ENCODE measurements at places on chromosomes 2 and 18.
A peak's percentile ranks its signal among the peaks of the same experiment; 100 is the strongest.

DNA sequence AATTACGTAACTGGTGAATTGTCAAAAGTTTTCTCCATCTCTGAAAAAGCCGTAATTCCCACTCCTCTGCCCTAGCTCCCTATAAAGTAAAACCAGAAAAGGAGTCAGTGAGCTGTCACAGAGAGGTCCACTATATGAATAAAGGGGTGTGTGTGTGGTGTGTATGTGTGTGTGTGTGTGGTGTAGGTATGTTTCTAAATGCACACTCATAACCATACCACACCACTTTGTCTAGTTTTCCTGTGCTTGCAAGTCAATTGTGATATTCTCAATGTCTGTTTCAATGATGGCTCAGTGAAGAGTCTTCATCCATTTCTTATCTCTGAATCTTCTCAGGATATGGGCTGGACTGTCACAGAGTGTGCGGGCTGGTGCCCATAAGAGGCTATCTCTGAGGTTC lies 54.8 kb upstream of the CCDC68 start:
- no peak for DNase-seq

DNA sequence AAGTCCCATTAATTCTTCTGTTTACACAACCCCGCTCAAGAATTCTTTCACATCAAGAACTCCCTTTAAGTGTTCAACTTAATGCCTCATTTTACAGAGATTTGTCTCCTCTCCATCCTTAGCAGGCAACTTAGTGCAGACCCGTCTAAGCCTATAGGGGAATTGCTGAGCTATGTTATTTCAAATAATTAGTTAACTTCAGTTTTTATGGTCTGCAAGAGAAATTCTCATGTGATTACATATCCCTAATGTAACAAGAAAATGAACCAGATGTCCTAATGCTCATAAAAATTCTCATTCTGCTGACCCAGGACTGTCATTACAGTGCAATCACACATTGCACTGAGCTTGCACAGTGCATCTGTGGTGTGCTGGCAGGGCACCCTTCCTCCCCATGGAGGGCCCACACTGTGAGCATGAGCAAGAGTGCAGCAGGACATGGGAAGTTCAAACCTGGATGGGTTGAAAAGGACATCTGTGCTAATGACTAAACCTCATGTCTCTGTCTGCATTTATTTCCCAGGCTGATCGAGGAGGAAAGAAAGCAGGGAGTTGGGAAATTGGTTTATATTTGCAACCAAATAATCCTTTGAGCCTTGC lies 97.1 kb downstream of the COL5A2 start:
- no peak for DNase-seq

DNA sequence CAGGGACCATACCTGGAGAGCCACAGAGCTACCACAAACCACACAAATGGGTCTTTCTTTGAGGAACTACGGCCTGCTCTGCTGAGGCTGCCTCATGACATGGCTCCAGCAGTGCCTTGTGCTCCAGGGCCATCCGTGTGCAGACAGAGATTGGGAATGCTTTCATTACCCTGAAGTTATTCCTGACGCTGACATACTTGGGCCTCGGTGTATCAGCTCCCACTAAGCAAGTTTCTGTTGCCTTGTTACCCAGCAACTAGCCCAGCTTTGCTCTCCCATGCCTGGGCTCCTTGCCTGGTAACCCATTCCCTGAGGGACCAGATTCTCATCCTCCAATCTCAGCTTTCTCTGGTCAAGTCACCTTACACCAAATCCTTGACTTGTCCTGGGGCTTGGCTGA lies 80.3 kb upstream of the FZD7 start:
- DNase-seq: no peak

GRCh38 chr2:1606421-1607235 lies 137.7 kb downstream of the PXDN start:
- DNase-seq: no peak

DNA sequence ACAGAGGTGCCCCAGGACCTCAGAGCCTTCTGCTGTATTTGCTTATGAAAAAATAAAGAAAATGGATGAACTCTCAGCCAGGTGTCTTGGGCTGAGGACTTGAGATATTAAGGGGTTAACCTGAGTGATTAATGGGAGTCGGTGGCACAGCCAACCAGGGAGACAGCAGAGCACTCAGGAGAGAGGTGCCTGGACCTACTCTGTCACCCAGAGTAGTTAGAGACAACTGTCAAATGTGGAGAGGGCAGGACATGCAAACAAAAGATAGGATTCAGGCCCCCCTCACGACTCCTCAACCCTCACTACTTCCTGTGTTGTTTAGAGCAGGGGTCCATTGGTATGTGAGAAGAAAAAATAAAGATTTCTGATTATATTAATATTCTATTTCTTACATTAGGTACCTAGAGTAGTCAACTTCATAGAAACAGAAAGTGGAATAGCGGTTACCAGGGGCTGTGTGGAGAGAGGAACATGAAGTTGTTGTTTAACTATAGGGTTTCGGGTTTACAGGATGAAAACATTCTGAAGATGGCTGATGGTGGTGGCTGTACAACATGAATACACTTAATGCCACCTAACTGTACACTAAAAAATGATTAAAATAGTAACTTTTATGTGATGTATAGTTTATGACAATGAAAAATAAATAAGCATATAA lies 28.6 kb upstream of the CETN1 start:
- no peak for DNase-seq

GRCh38 chr2:73939419-73939818 lies 12.7 kb downstream of the DGUOK start:
- DNase-seq: no peak

- DNase-seq: no peak
Measured at GRCh38 chr2:227765788-227766372, 20.2 kb downstream of the SCYGR8 start.

GRCh38 chr18:26460449-26461091 lies 87.8 kb downstream of the KCTD1 start:
- no peak for DNase-seq

GRCh38 chr18:23340661-23341060 lies 112.4 kb upstream of the RIOK3 start:
- DNase-seq: no peak

GRCh38 chr2:105917688-105918087 lies 173.0 kb downstream of the NCK2 start:
- no peak for DNase-seq

GRCh38 chr2:49840428-49840975 lies 686.2 kb upstream of the FSHR start:
- no peak for DNase-seq

- DNase-seq: no peak
Measured at GRCh38 chr18:42047721-42048120, 92.7 kb downstream of the PIK3C3 start.

GRCh38 chr2:207706936-207707860 lies 4.2 kb upstream of the CCNYL1 start:
- no peak for DNase-seq

GRCh38 chr2:207469943-207470729 lies 59.6 kb upstream of the CREB1 start:
- no peak for DNase-seq

- DNase-seq: no peak
Measured at GRCh38 chr18:41624460-41624859, 330.6 kb upstream of the PIK3C3 start.

DNA sequence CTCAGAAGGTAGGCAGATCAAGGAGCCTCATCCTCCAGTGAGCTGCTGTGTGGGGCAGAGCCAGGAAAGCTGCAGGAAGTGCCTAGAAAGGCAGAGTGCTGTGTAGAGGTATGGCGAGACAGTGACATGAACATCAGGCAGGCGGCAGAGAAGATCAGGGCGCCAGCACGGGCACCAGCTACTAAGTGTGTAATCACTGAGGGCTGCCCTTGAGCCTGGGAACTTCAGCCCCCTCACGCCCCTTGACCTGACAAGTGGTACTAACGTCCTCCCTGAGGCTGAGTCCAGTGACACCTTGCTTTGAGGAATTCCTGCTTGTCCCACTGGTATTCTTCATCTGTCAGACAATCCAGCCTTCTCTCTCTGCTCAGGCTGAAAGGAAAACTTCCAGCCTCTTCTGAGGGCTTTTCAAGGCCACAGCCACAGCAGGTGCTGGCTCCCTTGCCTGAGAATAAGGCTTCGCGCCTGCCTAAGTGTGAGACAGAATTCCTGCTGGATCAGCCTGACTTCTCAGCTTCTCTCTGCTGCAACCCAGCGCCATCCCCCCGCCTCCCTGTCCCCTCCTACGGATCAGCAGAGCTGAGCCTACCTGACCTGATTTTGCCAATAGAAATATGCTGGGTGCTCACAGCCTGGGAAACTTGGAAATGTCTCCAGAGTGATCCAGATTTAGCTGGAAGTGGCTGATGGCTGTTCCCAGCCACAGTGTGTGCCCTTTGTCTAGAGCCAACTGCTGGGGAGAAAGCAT lies 148.0 kb downstream of the SMAD7 start:
- peak; percentile 40 for DNase-seq

DNA sequence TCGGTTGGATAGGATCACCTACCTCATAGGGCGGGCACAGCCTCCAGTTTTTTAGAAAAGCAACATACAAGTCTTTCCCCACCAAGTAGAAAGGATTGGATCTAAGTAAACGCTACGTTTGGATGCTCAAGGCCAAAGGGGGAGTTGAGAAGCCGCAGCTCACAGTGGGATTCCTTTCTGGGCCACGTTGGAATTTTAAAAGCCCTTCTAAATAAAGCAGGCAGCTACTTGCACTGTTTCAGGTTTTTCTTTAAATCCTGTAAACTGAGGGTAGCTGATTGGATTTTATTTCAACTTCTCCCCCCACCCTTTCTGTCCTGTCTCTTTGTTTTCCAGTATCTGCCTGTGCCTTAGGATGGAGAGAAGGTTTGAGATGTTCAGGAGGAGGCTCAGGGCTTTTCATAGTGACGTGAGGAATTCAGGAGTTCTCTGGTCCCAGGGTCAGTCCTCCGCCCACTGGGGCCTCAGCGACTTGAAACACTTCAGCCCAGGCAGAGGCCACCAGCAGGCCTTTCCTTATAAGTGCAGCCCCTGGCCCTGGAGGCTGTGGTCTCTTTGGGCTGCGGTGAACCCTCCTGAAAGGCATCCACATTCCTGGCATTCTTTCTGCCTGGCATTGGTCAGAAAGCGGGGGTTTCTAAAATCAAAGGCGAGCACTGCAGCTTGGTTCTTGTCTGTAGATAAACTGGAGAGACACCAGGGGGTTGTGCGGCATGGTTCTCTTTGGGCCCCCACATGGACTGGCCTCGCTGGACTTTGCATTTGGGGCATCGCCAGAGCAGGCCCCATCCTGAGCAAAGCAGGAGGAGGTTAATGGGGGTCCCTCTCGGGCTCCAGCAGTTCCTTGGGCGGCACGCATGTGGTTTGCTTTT lies 44.5 kb downstream of the SH3BP4 start:
- DNase-seq: no peak

- DNase-seq: no peak
Measured at GRCh38 chr18:23529604-23530003, 26.3 kb downstream of the RMC1 start.

GRCh38 chr2:6679471-6679870 lies 186.2 kb downstream of the CMPK2 start:
- no peak for DNase-seq

DNA sequence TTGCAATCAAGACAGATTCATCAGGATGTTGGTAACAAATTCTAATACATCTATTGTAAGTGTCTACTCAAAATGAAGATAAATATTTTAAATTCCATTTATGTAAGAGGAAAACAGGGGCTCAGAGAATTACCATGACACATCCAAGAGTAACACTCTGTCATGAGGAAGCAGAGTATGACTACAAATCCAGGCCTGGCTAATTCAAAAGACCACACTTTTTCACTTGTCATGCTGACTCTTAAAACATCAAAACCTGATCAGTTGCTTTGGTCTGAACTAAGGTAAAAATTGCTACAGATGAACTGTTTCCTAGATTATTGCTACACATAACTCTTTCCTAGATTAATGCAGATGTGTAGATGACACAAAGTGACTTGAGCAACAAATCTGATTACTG lies 880.6 kb downstream of the TSN start:
- DNase-seq: no peak

DNA sequence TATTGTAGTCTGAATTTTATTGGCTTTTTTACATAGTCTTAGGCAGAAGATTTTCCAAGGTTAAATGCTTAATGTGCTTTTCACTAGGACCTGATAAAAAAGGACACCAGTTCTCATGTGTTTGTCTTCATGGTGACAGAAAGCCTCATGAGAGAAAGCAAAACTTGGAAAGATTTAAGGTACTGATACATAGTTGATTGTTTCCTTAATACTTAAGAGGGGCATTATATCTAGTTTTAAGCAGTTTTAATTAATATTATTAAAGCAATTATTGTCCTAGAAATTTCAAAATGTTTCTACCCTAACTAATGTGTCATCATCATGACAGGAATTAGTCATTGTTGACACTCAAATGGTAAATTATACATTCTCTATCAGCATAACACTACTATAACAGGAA lies 35.3 kb downstream of the DDX1 start:
- DNase-seq: no peak

GRCh38 chr2:62941413-62941812 lies 109.2 kb upstream of the OTX1 start:
- no peak for DNase-seq

DNA sequence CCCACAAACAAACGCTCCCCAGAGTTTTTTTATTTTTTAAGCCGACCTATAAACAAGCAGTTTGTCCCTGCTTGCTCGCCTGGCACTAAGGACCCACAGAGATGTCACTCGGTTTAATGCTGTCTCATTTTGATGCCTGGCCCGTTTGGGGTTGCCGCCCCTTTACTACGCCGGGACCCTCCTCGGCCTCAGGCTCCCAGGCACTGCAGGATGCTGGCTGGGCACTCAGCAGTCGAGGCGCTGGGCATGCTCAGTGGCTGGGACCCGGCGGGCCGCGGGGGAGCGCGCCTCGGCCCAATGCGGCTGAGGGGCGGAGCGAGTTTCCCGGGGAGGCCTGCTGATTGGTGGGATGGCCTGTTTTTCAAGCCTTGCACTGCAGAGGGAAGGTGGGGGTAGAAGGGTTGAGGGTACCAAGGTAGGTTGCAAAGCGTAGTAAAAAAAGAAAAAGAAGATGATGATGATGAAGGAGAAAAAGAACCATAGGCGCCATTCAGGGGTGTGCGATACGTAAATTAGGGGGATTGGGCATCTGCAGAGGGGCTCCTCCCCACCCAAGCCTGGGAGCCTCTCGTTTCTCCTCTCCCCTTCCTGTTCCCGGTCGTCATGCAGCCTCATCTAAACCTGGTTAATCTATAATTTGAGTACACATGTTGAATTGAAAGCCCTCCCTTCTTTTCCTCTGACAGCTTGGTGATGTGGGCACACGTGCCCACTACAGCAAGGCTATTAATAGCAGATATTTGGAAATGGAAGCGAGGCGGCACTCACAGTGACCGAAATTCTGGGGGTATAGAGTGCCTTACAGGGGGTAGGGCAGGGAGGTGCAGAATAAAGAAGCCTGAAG lies 1.5 kb upstream of the IRS1 start:
- peak; percentile 71 for DNase-seq

DNA sequence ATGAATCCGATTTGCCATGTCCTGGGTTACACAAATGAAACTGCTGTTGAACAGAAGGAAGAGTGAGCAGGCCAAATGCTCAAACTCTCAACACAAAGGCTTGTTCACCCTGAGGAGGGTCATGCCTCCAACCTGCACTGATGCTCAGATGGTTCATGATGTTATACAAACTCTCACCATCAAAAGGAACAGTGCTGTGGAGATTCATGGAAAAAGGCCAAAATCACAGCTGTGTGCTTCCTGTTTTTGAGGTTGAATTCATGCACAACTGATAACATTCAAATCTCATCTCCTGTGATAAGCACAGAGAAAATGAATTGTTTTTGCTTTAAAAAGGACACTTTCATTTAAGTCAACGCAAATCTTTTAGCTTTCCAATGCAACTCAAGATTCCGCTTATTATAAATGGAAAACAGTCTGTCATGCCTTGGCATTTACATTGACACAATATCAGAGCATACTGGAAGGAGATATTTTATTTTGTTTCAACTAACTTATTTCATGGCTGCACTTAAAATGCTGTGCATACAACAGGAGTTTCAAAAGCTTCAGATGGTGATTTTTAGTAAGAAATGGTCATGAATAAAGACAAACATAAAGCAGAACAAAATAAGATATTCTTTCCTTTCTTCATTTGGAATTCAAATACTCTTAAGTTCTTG lies 22.2 kb upstream of the TTN start:
- no peak for DNase-seq
